Hematopoietic multipotent progenitor cell treated with erythropoietin and hydrocortisone succinate and interleukin-3 and kit ligand, for 8 days (in vitro differentiated cells): ENCODE measurements at places on chromosomes 6 and 20.

DNA sequence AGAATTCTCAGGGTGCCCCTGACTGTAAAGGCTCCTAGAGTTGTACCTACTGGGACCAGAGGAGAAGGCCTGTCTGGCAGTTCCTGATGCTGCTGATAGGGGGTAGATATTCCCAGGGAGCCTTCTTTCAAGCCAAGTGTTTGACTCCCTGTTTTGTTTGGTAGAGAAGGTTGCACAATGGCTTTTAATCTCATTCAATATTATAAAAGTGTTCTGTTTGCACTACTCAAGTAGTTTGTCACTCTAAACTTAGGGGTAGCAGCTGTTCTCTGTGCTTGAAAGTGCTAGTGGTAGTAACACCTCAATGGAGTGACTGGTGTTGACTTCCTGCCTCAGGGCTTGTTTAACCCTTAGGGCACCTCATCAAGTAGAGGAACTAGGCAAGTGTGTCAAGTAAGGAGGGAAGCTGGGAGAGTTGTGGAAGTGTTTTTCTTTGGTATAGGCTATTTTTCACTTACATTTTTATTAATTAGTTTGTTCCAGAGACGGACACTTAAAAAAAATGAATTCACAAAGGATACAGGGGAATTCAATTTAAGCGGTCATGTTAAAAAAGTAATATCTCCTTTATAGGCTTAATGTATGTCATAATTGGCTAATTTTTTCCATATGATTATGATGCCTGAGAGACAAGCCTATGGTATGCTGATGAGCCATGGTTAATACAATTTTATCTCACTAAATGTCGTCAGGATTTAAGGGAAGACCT, 38.1 kb downstream of the BICRAL start:
- no peak for DNase-seq

DNA sequence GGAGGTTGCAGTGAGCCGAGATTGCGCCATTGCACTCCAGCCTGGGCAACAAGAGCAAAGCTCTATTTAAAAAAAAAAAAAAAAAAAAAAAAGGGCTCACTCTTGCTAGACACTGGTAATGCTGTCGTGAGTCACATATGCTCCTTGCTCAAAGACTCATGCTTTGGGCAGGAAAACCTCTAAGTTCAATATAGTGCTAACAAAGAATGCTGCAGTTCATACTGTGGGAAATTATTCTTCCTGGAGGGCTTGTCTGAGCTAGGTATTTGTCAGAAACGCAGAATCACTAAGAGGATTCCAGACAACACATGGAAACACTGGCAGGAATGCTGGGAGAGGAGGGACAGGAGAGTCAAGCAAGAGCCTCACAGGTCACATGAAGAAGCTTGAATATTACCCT, 2.3 kb upstream of the LYRM2 start:
- DNase-seq = no peak

- no peak for DNase-seq
These were observed 477.2 kb downstream of the EPM2A start for GRCh38 chr6:145258122-145258521.

GRCh38 chr6:52675372-52675771, 4.5 kb downstream of the TMEM14A start:
- peak; percentile 16 for DNase-seq

GRCh38 chr6:11683871-11684270, 94.7 kb downstream of the ADTRP start:
- no peak for DNase-seq

GRCh38 chr6:90083891-90084290, 189.6 kb downstream of the GJA10 start:
- peak; percentile 29 for DNase-seq

- peak; percentile 5 for DNase-seq
These were observed 181.5 kb upstream of the TCF21 start for GRCh38 chr6:133707456-133707855.

DNA sequence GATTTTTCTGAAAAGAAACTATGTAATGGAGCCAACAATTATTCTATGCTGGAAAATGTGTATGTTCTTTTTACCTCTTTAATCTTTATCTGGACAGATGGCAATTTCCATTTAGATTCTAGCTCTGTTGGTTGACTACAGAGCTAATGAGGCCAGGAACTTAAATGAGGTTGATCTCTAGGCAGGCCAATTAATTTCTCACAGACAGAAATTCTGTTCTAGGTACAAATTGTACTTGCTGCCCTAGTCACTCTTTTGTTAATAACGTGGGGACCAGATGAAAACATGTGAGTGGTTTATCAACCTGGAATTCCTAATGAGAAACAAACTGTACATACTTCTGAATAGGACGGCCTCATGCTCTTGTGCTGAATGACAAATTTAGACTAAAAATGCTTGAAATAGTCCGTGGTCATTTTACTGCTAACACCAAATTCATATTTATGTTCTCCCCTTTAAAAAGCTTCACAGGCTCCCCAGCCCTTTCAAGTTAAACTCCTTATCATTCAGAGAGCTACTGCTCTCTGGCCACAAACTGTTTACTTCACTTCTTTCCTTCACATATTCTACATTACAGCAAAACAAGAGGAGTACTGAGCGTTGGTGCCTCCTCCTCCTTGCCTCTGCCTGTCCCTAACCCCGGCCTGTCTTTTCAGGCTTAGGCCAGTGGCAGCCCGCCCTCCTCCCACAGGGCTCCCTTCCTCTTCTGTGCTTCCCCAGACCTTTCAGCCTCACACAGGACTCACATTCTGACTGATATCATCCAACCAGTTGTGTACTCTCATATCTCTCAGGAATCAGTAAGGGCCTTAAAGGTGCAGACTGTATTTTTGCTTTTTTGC, 41.4 kb downstream of the DTNBP1 start:
- peak; percentile 84 for DNase-seq

DNA sequence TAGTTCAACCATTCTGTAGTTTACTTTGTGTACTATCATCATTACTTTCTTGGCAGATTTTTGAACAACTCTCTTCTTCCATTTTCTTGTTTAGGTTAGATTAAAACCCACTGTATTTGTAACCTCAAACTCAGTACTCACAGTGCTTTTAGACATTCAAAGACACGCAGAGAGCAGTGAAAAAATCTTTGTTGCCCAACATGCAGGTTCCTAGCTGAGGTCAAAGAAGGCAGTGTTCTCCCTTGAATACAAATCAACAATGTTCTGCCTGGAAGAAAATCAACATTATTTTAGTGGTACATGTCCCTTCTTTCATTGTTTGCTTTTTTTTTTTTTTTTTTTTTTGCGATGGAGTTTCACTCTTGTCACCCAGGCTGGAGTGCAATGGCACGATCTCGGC, 11.2 kb downstream of the CYB5R4 start:
- no peak for DNase-seq

GRCh38 chr6:141482796-141483597, 649.7 kb upstream of the GJE1 start:
- DNase-seq = peak; percentile 23
